ENCODE measurements at places on chromosomes 12 and 14.
A peak's percentile ranks its signal among the peaks of the same experiment; 100 is the strongest.

DNA sequence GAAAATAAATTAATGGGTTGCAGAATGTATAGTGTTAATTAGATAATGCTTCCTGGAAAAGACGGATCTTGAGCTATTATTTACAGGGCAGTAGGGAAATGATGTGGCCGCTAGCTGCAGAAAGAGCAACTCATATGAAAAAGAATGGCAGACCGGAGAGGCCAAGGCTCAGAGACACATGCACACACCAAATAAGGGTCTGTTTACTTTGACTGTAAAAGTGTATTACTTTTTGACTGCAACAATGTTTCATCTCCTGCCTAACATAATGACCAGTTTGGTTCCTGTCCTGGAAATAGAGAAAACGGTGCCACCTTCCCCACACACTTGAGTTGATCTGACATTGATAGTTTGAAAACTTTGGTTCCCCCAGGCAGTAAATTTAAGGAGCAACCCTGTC is 290.9 kb downstream of the CACNA1C start:
- DNase-seq: no peak

- no peak for DNase-seq
Measured at GRCh38 chr12:40692765-40693206, 547 bp downstream of the CNTN1 start.

- no peak for DNase-seq
Measured at GRCh38 chr14:95816539-95816938, 60.1 kb upstream of the TUNAR start.

- no peak for DNase-seq
Measured at GRCh38 chr14:32692441-32692840, 246.2 kb upstream of the NPAS3 start.

DNA sequence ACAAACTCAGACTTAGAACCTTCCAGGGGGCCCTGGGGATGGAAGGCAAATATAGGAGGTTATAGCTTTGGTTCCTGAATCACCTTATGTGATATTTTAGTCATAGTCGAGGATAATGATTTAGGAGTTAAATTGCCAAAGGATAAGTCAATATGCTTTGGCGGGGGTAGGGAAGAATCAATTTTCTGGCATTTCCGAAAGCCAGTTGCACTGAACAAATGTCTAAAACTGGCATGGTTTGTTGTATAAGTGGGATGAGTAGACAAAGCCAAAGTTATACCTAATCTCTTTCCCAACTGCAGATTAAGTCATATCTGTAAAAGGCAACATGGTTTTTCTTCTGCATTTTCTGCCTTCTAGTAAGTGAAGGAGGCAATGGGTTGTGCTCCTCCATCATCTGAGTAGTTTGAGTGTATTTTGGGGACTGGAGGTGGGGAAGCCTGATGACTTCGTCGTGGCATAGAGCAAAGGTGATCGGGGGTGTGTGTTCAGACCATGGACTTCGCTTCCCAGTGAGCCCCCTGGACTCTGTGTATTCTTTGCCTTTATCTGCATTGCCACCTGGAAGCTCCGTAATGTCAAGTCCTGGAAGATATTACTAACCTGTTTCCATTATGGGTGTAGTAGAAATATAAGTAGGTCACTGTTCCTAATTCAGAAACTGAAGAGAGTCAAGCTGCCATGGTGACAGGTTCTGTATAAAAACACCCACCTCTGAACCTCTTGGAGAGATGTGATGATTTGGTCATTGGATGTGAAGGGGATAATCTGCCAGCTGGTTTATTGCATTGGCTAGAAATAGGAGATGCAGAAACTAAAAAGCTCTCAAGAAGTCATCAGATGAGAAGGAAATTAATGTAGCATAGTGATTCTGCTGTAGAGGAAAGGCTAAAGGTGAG is 24.5 kb downstream of the PPFIBP1 start:
- DNase-seq: no peak

DNA sequence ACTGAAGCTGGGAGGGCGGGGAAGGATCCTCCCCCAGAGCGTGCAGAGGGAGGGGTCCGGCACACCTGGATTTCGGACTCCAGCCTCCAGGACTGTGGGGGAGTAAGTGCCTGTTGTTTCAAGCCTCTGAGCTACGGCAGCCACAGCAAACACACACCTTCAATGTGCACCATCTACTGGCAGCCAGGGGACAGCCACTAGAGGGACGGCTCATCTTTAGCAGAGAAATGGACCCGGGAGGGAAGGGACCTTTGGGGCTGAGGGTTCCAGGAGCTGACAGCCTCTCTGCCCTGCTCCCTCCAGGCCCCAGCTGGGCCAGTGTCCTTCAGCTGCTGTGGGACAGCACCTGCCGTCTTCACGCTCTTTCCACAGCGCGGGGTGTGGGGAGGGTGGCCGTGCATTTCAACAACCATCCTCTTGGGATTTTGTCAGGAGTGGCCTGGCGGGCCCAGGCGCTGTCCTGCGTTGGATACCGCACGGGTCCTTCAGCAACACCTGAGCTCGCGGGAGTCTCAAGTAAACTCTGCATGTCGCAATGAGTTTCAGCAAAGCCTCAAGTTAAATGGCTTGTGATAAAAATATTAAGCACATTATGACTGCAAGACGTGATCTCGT is 209.2 kb upstream of the C14orf180 start:
- no peak for DNase-seq

GRCh38 chr12:42076976-42077375 is 67.7 kb downstream of the GXYLT1 start:
- no peak for DNase-seq

GRCh38 chr12:24565300-24565699 is 383.6 kb downstream of the BCAT1 start:
- DNase-seq: no peak

- no peak for DNase-seq
Measured at GRCh38 chr14:49220492-49220891, 365.7 kb downstream of the RPS29 start.

GRCh38 chr14:22666203-22666893 is 22.2 kb upstream of the OR6J1 start:
- DNase-seq: no peak

DNA sequence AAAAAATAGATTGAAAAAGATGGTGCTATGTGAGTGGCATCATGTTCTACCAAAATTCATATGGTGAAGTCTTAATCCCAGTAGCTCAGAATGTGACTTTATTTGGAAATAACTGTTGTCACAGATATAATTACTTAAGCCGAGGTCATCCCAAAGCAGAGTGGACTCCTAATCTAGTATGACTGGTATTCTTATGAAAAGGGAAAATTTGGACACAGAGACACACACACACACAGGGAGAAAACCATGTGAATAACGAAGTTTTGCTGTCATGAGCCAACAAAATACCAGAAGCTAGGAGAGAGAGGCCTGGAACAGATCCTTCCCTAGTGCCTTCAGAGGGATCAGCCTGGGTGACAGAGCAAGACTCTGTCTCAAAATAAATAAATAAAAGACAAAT is 62.6 kb downstream of the FAR2 start:
- DNase-seq: no peak

- no peak for DNase-seq
Measured at GRCh38 chr12:113844495-113845210, 121.5 kb downstream of the RBM19 start.

- DNase-seq: no peak
Measured at GRCh38 chr12:123280971-123281370, 9.3 kb upstream of the CDK2AP1 start.

GRCh38 chr14:23664207-23664885 is 28.2 kb downstream of the DHRS2 start:
- no peak for DNase-seq

- no peak for DNase-seq
Measured at GRCh38 chr14:100967178-100967577, 63.7 kb upstream of the RTL1 start.

DNA sequence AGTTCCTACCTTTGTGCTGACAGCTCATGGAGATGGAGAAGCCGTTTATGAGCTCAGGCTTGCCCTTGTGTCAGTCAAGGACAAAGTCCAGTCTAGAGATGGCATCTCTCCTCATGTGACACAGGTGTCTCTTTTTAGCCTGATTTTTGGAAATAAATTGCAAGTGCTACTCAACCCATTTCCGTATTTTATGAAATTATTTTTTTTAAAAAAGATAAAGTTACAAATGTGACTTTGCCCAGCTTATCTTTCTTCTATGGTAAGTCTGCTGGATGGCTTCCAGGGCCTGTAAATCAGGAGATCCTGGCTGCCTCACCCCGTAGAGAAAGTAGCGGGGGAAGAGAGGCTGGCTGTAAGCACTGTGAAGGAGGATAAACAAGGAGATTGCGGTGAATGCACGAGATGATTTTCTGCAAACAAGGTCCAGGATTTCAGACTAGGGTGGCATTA is 169.7 kb downstream of the MYRFL start:
- DNase-seq: no peak

- DNase-seq: peak; percentile 54
Measured at GRCh38 chr12:107092669-107093416, 506 bp downstream of the CRY1 start.

GRCh38 chr12:40701756-40702155 is 9.5 kb downstream of the CNTN1 start:
- no peak for DNase-seq

Data from Kasumi-1 (cell line).